Cardiac atrium fibroblast (primary cell): ENCODE measurements at places on chromosomes 7 and 10. TPM values are rescaled to one million over a fixed set of nuclear protein-coding genes. Genes with fewer than 3 reads are reported as not detected.

The PARD3 gene
- 22.9 and 26.4 TPM in 2 replicates for total RNA-seq

The FKBP6 gene
- not detected in 2 replicates for total RNA-seq

The ALOX5 gene
- not detected in 2 replicates for total RNA-seq

The RFC2 gene
- total RNA-seq, result 9.9 and 15.6 TPM in 2 replicates

The HNRNPH3 gene
- 7.1 and 16.2 TPM in 2 replicates for total RNA-seq

The BBS9 gene
- 7.8 and 11.2 TPM in 2 replicates for total RNA-seq

The ZNF425 gene
- 2.7 and 4.1 TPM in 2 replicates for total RNA-seq

The CNPY1 gene
- total RNA-seq, result not detected in 2 replicates

The NT5C3A gene
- total RNA-seq, result 10.1 and 13.6 TPM in 2 replicates

The MBL2 gene
- not detected in 2 replicates for total RNA-seq

The AGAP6 gene
- 2.5 and 4.4 TPM in 2 replicates for total RNA-seq

The MRC1 gene
- total RNA-seq, result under 0.01 TPM in 1 of 2 replicates, not detected in the other
